Esophagus squamous epithelium (tissue), 5 donors: ENCODE measurements at places on chromosomes 6 and 20.

DNA sequence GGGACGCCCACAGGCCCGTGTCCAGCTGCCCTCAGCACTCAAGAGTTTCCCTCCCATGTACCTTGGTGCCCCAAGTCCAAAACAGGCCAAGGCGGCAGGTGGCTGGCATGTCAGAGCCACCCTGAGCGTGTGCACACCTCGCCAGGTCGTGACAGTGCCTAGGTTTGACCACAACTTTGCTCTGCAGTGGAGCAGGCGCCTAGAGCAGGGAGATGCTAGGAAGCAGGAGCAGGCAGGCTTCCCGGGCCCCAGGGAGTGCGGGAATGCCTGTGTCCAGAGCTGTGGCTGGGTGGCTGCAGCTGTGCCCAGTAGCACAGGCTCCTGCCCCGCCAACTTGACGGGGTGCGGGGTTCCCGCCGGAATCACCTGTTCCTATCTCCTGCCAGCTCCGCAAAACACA, 380.8 kb upstream of the IMPG1 start:
- no peak for DNase-seq

- no peak for DNase-seq
Measured at GRCh38 chr6:47532981-47533585, 55.5 kb downstream of the CD2AP start.

- no peak for DNase-seq
Measured at GRCh38 chr6:112594886-112595594, 247.9 kb downstream of the RFPL4B start.

- no peak for DNase-seq
Measured at GRCh38 chr6:25042036-25042521, 106.3 kb upstream of the RIPOR2 start.

GRCh38 chr6:93123585-93123984, 295.8 kb downstream of the EPHA7 start:
- DNase-seq: no peak

DNA sequence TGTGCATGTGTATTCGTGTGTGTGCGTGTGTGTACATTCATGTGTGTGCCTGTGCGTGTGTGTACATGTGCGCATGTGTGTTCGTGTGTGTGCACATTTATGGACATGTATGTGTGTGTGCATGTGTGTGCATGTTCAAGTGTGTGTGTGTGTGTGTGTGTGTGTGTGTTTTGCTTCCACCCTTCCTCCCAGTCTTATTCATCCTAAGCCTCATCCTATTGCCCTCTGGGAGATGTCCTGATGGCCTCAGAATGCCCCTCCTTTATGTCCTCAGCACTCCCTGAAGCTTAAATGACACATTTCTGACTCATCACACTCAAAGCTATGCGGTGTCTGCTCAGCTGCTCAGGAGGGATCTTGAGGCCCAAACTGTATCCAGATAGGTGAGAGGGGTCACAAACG, 76.6 kb upstream of the CCDC167 start:
- DNase-seq: no peak

- no peak for DNase-seq
Measured at GRCh38 chr6:72002415-72002814, 116.1 kb downstream of the RIMS1 start.
